ENCODE measurements at places on chromosomes 5 and 9. TPM values are rescaled to one million over a fixed set of nuclear protein-coding genes. Genes with fewer than 3 reads are reported as not detected.

WDR31 gene
- 1.3 TPM for total RNA-seq

SPATA31E1 gene
- total RNA-seq = not detected

PCDHB13 gene
- total RNA-seq = 0.29 TPM

MGAT1 gene
- total RNA-seq = 134 TPM

FIBCD1 gene
- total RNA-seq = 2.4 TPM

AFAP1L1 gene
- total RNA-seq = 5.5 TPM

LCN15 gene
- not detected for total RNA-seq

KLF4 gene
- 29.3 TPM for total RNA-seq

PCDHGA8 gene
- 3.3 TPM for total RNA-seq

LRRTM2 gene
- 1.0 TPM for total RNA-seq

OTP gene
- not detected for total RNA-seq

PRELID2 gene
- 10.5 TPM for total RNA-seq

SLC9A3 gene
- total RNA-seq = 1.5 TPM

ZDHHC11B gene
- 0.22 TPM for total RNA-seq

FCN2 gene
- total RNA-seq = not detected

PCDHB16 gene
- under 0.01 TPM for total RNA-seq

ACTBL2 gene
- 3.3 TPM for total RNA-seq

ADGRD2 gene
- not detected for total RNA-seq

PHF24 gene
- total RNA-seq = not detected

RNF180 gene
- total RNA-seq = 1.0 TPM

STK32A gene
- total RNA-seq = 1.4 TPM

LECT2 gene
- not detected for total RNA-seq

DAB2 gene
- 132 TPM for total RNA-seq

COL27A1 gene
- 29.2 TPM for total RNA-seq

YIPF5 gene
- 162 TPM for total RNA-seq

TNFSF15 gene
- 17.5 TPM for total RNA-seq

NME5 gene
- total RNA-seq = not detected

IFNA21 gene
- not detected for total RNA-seq

RFESD gene
- 2.0 TPM for total RNA-seq

CDK9 gene
- total RNA-seq = 51.1 TPM

COL15A1 gene
- total RNA-seq = 5.4 TPM

PTGES gene
- total RNA-seq = 138 TPM

UNC5A gene
- total RNA-seq = not detected

Measured in placental pericyte (primary cell).